ENCODE measurements at places on chromosomes 1 and 21.

DNA sequence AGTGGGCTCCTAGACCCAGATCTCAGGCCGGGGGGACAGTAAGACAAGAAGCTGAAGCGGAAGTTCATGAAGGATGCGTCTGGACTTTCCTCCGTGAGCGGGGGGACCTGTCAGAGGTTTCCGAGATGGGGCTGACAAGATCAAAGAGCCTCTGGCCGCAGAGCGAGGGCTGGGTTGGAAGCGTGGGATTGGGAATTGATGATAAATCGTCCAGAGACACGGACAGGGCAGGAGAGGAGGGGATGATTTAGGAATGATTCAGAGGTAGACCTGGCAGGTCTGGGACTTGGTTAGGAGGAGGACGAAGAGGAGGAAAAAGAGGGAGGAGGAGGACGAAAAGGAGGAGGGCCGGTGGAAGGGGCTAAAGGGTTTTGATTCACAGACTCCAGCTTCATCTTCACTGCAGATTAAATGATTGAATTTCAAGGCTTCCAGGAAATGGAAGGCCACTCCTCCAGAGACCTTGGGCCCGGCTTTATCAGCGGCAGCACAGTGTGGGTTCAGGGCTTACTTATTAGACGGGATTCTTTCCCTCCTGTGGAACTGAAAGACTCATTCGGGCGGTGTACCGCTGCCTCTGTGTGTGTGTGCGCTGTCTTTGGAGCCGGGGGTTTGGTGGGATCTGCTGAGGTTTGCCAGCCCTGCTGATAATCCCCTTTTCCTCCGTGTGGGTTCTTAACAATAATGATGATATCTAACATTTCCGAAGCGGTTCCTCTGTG, 85.7 kb upstream of the SLC45A1 start:
- no peak overlapping the region for H3K4me3 ChIP-seq
- H3K27ac ChIP-seq, result no peak overlapping the region
- peaks cover 32% of the 10 kb centered on the region for H3K27me3 ChIP-seq
- peaks cover under 1% of the 10 kb centered on the region for H3K36me3 ChIP-seq
- no peaks in the 10 kb centered on the region for H3K4me1 ChIP-seq
- DNase-seq, result no peak

GRCh38 chr1:117579221-117579906, 26.5 kb upstream of the TENT5C start:
- H3K27ac ChIP-seq, result no peak overlapping the region
- no peak overlapping the region for H3K4me3 ChIP-seq
- peaks cover 2% of the 10 kb centered on the region for H3K27me3 ChIP-seq

DNA sequence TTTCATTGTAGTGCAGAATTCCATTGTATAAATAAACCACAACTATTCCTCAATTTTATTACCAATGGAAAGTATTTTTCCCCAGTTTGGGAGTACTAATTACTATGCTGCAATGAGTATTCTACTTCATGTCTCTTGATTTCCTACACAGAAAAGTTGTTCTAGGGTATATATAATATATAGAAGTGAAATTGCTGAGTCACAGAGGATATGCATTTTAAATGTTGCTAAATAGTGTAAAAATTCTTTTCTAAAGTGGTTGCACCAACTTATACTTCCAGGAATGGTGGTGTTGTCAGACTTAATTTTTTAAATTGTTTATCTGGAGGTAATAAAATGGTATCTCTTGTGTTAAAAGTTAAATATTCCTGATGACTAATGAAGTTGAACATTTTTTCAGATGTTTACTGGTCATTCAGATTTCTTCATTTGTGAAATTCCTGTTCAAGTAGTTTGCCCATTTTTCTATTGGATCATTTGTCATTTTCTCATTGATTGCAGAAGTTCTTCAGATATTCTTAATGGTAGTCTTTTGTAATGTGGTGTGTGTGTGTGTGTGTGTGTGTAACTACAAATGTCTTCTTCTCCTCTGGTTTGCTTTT, 19.1 kb upstream of the MYOG start:
- peaks cover 49% of the 10 kb centered on the region for H3K27me3 ChIP-seq
- DNase-seq, result no peak
- H3K4me3 ChIP-seq, result no peak overlapping the region
- no peak overlapping the region for H3K27ac ChIP-seq
- H3K36me3 ChIP-seq, result no peaks in the 10 kb centered on the region
- no peaks in the 10 kb centered on the region for H3K4me1 ChIP-seq

- H3K4me1 ChIP-seq, result no peaks in the 10 kb centered on the region
- no peaks in the 10 kb centered on the region for H3K36me3 ChIP-seq
- H3K27ac ChIP-seq, result no peak overlapping the region
- no peak for DNase-seq
- H3K4me3 ChIP-seq, result no peak overlapping the region
- no peaks in the 10 kb centered on the region for H3K27me3 ChIP-seq
Measured at GRCh38 chr1:238558156-238558555, 667.4 kb upstream of the ZP4 start.

GRCh38 chr1:67162954-67163353, 3.3 kb upstream of the IL23R start:
- peaks cover 19% of the 10 kb centered on the region for H3K4me1 ChIP-seq
- no peak for DNase-seq
- H3K27ac ChIP-seq, result peak overlapping the region; percentile 69
- peak overlapping the region; percentile 36 for H3K4me3 ChIP-seq
- H3K36me3 ChIP-seq, result peaks cover 11% of the 10 kb centered on the region

DNA sequence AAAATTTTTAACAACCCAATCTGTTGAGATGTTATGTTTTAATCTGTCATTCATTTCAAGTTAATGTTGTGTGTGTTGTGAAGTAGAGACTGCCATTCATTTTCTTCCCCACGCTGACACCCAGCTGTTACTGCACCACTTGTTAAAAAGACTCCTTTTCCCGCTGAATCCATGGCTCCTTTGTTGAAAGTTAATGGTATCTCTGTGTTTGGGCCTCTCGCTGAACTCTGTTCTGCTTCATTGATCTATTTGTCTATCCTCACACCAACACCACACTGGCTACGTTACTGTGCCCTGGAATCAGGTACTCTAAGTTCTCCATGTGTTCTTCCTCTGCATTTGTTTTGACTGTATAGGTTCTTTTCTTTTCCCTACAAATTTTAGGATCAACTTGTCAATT, 58.2 kb downstream of the PDE9A start:
- no peak overlapping the region for H3K4me3 ChIP-seq
- H3K4me1 ChIP-seq, result no peaks in the 10 kb centered on the region
- H3K36me3 ChIP-seq, result no peaks in the 10 kb centered on the region
- peaks cover 2% of the 10 kb centered on the region for H3K27me3 ChIP-seq
- DNase-seq, result no peak
- no peak overlapping the region for H3K27ac ChIP-seq

GRCh38 chr1:61227857-61228550, 145.6 kb downstream of the NFIA start:
- H3K4me3 ChIP-seq, result no peak overlapping the region
- H3K36me3 ChIP-seq, result no peaks in the 10 kb centered on the region
- no peak overlapping the region for H3K27ac ChIP-seq
- H3K4me1 ChIP-seq, result no peaks in the 10 kb centered on the region
- no peaks in the 10 kb centered on the region for H3K27me3 ChIP-seq

GRCh38 chr1:237834461-237834860, 56.3 kb downstream of the ZP4 start:
- DNase-seq, result no peak
- no peak overlapping the region for H3K4me3 ChIP-seq
- H3K27me3 ChIP-seq, result no peaks in the 10 kb centered on the region
- H3K4me1 ChIP-seq, result no peaks in the 10 kb centered on the region
- H3K27ac ChIP-seq, result no peak overlapping the region

- peaks cover 10% of the 10 kb centered on the region for H3K36me3 ChIP-seq
- no peak overlapping the region for H3K27ac ChIP-seq
Measured at GRCh38 chr1:70358921-70359564, 4.5 kb upstream of the ANKRD13C start.

- DNase-seq, result no peak
- H3K4me3 ChIP-seq, result no peak overlapping the region
- H3K27ac ChIP-seq, result no peak overlapping the region
- H3K4me1 ChIP-seq, result peaks cover 25% of the 10 kb centered on the region
Measured at GRCh38 chr1:33177996-33178540, 3.8 kb downstream of the TRIM62 start.

DNA sequence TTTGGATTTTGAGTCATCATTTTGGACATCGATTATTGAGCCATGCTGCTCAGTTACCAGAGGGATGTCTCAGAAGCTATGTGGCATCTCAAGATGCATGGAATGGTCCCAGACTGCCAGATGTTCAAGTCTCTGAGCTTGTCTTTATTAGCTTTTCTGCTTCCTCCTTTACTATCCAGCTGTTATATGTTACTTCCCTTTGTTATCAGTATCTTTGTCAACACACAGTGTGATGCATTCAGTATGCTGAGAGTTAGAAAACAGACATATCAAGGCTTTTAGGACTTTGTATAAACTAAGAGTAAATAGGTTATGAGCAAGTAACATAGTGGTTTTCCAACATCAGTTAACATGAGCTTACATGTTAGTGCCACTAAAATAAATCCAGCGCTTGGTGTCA, 474.5 kb downstream of the DSCAM start:
- DNase-seq, result no peak
- no peak overlapping the region for H3K4me3 ChIP-seq
- H3K36me3 ChIP-seq, result no peaks in the 10 kb centered on the region
- no peak overlapping the region for H3K27ac ChIP-seq
- H3K4me1 ChIP-seq, result no peaks in the 10 kb centered on the region
- no peaks in the 10 kb centered on the region for H3K27me3 ChIP-seq

DNA sequence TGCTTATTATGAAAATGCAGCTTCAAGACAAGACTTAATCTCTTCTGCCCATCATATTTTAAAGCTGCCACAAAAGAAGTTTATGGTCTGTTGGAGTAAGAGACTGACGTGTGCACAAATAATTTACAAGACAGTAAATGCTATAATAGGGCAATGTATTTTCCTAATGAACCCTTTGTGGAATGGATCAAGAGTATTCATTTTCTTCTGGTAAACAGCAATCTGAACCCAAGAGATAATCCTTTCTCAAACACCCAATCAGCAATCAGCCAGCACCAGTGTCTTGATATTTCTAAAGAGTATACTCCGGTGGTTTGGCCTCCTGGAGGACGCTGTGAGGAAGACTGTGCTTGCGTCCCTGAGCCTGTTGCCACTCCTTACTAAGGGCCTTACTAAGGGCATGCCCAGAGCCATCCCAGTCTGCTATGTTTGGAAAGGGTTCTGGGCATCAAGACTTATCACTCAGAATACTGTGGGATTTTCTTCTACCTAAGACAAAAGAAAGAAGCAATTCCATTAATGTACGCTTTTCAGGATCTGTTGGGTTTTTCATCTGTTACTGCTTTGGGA, 48.8 kb upstream of the LRRC8D start:
- H3K4me1 ChIP-seq, result peaks cover 19% of the 10 kb centered on the region
- no peak overlapping the region for H3K4me3 ChIP-seq
- no peak overlapping the region for H3K27ac ChIP-seq
- peaks cover 3% of the 10 kb centered on the region for H3K27me3 ChIP-seq
- no peaks in the 10 kb centered on the region for H3K36me3 ChIP-seq

DNA sequence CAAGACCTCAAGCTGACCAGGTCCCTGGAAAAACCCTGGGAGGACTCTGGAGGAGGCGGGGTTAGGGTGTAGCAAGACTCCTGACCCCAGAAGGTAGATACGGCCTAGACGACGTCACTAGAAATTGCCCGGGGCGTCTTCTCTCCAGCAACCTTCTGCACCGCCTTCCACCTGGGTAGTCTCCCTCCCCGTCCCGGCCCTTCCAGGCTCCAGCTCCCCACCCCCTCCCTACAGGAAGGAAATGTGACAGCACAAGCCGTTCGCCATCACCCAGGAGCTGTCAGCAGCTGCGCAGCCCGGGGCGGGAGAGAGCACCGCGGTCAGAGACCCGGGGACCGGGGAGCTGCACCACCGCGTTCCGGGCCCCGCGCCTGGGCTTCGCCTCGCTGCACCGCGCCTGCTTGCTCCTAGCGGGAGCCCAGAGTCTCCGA, 20.0 kb downstream of the SERTAD4 start:
- H3K4me1 ChIP-seq, result peaks cover 3% of the 10 kb centered on the region
- H3K36me3 ChIP-seq, result no peaks in the 10 kb centered on the region
